ENCODE measurements at places on chromosomes 4 and X.
A peak's percentile ranks its signal among the peaks of the same experiment; 100 is the strongest.

GRCh38 chr4:40211224-40212185, 14.7 kb downstream of the RHOH start:
- no peak for DNase-seq

DNA sequence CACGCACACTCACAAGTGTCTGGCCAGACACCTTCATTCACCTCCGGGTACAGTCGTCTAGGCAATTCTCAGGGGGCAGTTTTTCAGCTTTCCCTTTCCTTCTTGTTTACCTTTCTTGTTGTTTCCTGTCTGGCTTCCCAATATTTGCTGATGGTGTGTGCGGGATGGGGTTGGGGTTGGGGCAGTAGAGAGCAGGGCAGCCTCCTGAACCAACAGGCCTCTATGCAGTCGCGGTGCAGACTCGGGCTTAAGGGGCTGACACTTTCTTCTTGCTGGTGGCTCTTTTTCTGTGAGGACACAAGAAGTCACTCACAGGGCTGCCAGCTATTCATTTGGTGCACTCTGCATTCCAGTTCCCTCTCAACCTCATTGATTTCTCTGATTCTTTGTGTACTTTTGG, 56.4 kb downstream of the NBDY start:
- DNase-seq, result no peak

GRCh38 chrX:116449156-116449555, 12.8 kb downstream of the SLC6A14 start:
- DNase-seq, result no peak

DNA sequence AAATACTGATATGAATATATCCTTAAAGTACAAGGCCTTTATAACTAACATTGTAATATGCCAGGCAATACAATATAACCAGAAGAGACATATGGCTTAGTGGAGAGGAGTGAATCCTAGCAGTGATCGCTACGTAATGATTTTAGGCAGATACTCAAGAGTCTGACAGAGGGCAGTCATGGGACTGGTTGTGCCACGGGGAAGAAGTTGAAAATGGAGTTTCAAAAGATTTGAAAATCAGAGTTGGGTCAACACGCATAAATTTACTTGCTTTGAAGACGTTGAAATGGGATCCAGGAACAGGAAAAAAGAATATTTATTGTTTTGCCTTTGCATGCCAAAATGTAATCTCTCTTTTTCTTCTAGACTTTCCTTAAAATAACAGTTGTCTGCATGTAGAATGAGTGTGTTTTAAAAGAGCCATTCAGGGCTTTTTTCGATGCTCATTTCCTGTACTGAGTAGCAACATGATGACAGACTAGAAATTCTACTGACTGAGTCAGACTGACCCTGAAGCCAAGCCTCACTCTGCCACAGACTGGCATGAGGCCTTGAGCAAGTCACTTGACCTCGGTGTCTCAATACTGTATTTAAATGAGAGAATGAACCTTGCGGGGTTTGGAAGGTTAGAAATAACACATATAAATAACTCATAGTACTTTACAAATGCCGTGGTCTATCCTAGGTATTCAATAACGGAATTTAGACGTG, 8.1 kb upstream of the SMS start:
- no peak for DNase-seq

DNA sequence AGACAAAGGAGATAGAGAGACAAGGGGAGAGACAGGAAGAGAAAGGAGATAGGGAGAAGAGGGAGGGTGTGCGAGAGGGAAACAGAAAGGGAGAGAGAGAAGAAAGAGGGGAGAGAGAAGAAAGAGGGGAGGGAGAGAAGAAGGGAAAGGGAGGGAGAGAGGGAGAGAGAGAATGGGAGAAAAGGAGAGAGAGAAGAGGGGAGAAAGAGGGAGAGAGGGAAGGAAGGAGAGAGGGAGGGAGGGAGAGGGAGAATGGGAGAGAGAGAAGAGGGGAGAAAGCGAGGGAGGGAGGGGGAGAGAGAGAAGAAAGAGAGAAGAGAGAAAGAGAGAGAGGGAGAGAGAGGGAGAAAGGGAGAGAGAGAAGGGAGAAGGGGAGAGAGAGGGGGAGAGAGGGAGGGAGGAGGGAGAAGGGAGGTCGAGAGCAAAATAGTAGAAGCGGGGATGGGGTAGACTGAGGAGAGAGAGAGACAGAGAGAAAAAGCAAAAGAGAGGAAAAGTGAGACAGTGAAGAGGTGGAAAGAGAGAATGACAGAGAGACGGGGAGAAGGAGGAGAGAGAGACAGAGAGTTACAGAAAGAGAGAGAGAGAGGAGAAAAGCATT, 218.2 kb downstream of the DHRSX start:
- no peak for DNase-seq

- DNase-seq, result no peak
These were observed 92.0 kb upstream of the STS start for GRCh38 chrX:7055386-7056137.

DNA sequence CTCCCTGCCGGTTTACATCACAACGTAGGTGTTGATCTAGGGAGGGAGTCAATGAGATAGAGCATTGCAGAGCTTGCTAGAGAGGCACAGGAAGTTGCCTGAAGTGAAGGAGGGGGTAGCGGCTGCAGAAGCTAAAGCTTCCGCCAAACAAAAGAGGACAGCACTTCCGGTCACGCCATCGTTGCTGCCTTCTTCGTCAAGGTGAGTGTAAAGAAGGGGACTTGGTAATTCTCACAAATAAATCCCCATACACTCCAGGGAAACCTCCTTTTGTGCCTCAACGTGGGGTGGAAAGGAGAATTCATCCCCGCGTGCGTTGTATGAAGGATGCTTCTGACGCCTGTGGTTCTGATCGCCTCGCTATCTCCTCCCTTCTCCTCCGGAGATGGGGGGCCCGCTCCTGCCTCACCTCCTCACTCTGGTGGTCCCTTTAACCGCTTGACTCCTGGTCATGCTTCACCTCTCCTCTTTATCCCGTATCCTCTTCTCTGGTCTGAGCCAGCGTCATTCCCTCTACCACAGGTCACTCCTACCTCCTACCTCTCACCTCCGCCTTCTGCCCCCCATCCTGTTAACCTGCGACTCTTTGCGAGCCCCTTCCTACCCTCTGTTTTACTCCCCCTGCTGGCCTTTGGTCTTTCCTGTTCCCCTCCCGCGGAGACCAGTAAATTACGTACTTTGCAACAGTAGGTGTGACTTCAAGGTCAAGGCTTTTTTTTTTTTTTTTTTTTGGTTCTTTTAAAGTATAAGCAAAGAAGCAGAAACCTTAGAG, 59.9 kb downstream of the GSPT2 start:
- DNase-seq, result peak; percentile 70

- DNase-seq, result no peak
These were observed 251.1 kb upstream of the MAD2L1 start for GRCh38 chr4:120317713-120318112.

DNA sequence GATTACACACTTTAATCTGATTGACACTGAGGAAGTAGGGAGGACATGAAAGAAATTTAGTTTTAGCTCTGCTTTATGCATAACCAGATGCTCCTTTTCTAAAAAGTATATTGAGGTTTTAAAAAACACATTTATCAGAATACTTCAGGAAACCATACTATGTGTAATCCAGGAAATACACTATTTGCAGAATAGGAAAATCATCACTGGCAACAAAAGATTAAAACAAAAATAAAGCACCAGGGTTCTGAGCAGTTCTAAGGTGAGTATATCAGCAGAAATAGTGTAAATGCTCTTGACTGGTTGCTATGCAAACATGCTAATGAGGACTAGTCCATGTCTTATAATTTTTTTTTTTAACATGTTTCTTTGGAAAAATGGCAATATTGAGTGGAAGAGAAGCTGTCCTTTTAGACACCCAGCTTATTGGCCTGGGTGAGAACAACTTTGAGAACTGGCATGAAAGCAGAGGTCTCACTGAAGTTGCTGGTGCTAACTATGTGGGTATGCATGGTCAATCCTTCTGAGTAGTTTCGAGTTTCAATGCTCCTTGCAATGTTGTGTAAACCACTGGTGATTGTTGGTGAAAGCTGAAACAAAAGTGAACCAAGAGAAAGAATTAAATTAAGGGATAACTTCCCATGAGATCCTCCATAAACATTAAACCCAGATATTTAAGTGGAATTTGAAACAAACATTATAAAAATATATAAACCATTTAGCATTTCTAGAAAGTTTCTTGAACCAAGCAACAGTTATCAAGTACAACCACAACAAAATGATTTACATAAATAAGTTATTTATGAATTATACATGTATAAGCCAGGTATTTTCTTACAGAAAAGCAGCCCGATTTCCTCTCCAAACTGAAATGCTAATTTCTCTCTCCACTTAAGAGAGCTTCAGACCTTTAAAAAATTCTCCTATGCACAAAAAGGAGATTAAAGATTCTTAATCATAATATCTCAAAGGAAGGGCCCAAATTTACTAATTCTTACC, 20.4 kb upstream of the SCD5 start:
- no peak for DNase-seq

DNA sequence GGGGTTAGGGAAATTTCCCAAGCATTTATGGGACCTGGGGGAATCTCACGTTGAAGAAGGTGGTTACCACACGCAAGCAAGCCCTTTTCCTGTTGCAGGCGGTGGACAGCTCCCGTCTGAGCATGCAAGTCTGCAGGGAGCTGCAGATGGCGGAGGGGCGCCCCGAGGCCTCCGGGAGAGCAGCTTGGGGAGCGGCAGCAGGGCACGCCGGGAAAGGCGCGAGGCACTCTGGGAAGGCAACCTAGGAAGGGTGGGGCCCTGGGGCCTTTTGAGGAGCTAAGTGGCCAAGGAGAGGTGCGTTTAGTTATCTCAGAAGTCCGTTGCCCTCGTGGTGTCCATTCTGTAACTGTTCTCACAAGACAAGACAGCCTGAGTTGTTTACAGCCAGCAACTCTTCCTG, 57.0 kb upstream of the SLC25A4 start:
- no peak for DNase-seq

DNA sequence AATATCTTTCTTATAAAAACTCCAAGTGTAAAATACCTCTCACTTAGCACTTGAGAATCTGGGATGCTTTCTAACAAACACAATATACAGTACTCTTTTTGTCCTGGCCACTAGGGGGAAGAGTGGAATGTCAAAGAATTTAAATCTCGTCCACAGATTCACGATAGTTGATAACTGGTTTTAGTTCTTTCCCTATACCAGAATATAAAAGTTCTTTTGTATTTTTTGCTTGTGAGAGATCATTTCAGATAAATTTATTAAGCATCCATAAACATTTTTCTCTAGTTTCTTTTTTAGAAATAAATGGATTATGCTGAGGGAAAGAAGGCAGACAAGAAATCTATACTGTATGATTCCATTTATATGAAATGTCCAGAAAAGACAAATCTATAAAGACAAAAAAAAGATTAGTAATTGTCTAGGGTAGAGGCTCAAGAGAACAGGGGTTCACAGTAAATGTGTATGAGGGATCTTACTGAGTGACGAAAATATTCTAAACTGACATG, 50.4 kb downstream of the MGARP start:
- DNase-seq, result peak; percentile 37

GRCh38 chr4:16617011-16617410, 281.4 kb downstream of the LDB2 start:
- DNase-seq, result no peak

GRCh38 chr4:7169134-7169533, 23.2 kb upstream of the SORCS2 start:
- no peak for DNase-seq

DNA sequence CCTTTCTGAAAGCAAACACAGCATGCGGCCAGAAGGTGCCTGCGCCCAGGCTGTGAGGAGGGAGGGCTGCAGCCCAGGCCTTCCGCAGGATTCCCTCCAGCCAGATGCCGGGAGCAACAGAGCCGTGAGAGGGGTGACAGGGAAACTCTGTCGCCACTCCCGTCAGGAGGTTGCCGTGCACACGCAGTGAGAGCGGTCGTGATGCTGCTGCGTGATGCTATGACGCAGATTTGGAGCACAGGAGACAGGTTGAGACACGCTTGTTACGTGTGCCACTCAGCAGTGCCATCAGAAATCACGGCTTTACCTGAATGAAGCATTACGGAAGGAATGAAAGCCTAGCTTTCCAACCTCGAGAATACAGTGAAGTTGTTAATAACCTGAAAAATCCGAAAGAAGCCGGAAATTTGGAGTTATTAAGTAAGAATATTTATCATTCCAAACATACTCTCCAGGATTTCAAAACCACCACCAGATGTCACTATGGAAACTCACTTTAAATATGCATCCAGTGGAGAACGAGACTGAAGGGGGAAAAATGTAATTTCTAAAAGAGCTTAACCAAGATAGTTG, 54.4 kb downstream of the FAT1 start:
- no peak for DNase-seq

- no peak for DNase-seq
These were observed 1.9 kb downstream of the PPARGC1A start for GRCh38 chr4:23887989-23888388.

- DNase-seq, result peak; percentile 43
These were observed 324.8 kb upstream of the DDX53 start for GRCh38 chrX:22674932-22675331.

DNA sequence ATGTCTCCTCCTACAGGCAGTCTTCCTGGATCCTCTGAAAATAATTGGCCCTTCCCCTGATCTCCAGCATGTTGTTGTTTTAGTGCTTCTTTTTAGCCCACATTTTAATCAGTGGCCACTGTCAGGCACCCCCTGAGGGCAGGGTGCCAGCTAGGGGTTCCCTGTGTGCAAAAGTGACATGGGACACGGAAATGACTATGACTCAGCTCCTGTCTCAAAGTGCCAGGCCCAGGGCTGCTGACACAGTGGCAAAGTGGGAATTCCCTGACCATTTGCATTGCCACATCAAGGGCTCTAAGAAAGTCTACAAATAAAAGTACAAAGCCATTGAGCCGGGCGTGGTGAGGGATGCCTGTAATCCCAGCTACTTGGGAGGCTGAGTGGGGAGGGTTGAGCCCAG, 24.8 kb downstream of the HMX1 start:
- DNase-seq, result no peak

DNA sequence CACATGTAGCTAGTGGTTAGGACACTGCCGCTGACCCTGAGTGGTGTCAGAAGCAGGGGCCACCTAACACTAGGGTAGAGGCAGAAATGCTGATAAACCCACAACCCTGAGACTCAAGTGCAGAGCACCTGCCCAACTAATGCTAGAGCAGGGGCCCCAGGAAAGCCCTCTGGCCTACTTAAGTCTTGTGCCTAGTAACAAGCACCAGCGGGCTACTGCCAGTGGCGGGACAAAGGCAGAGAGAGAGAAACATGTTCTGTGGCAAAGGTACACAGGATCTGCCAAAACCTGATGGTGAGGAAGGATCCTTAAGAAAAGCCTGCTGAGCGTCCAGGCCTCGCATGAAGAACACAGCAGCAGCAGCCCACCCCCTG, 172.4 kb downstream of the PRDM5 start:
- no peak for DNase-seq

- DNase-seq, result no peak
These were observed 154.0 kb downstream of the TMEM47 start for GRCh38 chrX:34503119-34503518.

DNA sequence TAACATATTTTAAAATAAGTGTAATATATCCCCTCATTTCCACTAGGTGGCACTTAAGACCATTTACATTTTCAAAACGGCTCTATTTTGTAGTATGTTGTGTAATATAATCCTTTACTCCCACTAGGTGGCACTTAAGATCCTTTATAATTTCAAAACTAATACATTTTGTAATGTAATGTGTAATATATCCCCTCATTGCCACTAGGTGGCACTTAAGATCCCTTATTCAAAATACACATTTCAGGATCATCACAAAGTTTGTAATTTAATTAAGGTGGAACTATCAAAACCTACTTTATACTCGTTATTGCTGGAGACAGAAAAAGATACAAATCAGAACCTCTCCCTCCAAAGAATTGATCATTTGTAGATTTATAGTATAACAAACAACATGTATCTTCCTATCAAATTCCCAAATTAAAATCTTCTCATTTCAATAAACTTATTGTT, 132.5 kb downstream of the ARHGAP6 start:
- DNase-seq, result peak; percentile 80

- DNase-seq, result no peak
These were observed 37.1 kb downstream of the SPANXN2 start for GRCh38 chrX:143683486-143683885.

All from DMS153 (cell line).